ENCODE measurements at places on chromosomes 4 and X.

DNA sequence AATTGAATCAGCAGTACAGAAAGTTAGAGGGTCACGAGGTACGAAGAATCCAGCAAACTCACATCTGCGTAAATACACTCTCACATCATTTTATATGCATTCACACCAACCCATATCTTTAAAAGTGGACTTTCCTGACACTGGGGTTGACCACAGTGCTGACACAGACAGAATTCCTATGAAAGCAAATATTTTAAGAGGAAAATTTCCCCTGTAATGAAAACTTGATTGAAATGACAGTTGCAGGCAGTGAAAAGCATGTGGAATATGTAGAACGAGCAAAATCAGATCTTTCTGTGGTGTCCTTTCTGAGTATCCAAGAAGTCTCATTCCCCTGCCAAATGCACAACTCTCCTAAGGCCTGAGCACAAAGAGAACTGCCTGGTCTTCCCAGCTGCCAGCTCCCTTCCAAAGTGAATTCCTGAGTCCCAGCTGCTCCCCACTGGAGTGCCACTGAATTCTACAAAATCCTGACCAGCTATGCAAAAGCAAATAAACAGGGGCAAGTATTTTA lies 50.5 kb upstream of the FAM9C start:
- no peak for DNase-seq

- DNase-seq, result no peak
These were observed 21.4 kb upstream of the HERC6 start for GRCh38 chr4:88357262-88357661.

GRCh38 chr4:36255577-36255976 lies 11.3 kb upstream of the ARAP2 start:
- no peak for DNase-seq

- no peak for DNase-seq
These were observed 181.6 kb downstream of the LARP7 start for GRCh38 chr4:112818594-112818965.

DNA sequence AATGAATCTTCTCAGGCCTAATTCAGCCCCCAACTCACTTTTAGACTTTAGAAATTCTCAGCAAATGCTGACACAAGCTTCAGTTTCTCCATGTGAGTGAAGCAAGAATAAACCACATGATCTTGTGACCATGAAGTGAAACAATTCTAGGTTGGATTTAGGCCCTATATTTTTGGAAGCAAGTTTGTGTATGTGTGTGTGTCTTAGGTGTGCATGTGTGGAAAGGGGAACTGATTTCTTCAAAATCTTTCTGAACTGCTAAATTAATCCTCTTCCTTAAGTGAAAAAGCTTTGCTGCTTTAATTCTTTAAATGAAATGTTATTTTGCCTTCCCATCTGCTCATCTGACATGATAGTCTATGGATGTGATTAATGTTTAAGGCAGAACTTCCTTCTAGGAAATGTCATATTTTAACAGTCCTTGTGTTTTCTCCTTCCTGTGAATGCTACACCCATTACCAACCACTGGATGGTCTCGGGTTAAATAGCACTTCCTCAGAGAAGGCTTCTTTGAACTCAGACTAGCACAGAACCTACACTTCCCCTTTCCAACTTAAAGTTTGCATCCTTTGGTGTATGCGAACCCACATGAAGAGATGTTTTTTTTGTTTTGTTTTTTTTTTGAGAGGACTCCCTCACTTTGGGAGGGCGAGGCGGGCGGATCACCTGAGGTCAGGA lies 1.2 kb upstream of the TMEM144 start:
- DNase-seq, result no peak

DNA sequence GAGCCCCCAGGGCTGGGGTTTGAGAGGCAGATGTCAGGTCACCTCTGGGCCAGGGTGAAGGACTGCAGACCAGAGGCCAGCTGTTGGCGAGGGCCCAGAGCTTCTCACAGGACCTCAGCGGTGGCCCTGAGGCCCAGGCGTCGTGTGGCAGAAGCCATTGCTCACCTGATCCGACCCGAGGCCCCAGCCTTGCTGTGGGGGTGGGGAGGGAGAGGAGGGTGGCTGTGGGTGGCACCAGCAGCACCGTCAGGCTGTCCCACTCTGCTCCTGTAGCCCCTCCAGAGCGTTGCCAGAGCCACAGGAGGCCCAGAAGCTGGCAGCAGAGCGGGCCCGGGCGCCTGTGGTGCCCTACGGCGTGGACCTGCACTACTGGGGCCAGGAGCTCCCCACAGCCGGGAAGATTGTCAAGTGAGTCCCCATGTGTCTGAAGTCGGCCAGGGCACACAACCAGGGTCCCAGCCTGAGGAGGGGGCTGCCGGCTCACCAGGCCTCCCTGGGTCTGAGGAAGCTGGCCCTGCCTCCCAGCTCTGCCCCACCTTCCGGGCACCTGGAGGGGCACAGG lies 28.8 kb downstream of the UVSSA start:
- DNase-seq, result no peak

GRCh38 chr4:116724249-116724648 lies 361.1 kb downstream of the TRAM1L1 start:
- no peak for DNase-seq

DNA sequence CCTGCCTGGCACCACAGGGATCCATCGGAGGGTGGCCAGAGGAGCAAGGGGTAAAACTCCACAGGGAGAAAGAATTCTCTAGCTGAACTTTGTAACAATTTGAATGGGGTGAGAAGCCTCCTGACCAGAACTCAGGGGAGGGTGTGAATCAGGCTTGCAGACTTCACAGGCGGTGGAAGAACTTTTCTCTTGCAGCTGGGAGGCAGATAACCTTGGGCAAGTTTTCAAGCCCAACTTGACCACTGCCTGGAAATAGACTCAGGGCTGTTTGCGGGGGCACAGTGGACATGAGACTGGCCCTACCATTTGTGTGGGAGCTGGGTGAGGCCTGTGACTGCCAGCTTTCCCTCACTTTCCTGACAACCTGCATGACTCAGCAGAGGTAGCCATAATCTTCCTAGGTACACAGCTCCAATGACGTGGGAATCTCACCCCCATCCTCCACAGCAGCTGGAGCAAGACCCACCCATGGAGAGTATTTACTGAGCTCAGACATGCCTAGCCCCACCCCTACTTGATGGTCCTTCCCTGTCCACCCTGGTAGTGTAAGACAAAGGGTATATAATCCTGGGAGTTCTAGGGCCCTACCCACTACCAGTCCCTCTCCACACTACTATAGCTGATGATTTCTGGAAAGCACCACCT lies 210.0 kb upstream of the AGTR2 start:
- no peak for DNase-seq

DNA sequence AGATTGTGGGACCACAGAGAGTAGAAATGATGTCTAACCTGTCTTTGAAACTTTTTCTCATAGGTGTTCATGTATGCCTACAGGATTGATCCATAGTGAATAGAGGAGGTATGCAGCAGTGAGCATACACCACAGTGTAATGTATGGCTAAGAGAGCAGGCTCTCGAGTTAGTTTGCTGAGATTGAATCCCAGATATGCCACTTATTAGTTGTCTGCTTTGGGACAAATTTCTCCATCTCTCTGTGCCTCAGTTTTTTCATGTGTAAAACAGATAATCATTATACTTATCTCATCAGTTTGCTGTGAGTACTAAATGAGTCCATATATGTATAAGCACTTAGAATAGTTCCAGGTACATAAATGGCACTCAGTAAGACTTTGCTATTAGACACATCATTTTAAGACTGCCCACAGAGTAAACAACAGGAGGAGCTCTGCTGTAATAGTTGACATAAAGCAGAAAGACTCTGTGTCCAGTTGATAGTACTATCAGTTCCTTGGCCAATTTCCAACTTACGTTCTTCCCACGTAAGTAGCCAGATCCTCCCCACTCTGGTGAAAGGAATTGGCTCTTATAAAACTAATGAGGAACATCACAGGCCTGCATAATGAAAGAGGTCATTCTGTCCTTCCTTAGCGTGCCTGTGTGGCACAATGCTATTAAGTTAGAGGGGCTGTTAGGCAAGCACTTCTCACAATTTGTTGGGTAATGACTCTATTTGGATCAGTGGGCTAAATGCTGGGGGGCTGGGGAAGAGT lies 20.7 kb upstream of the RNF150 start:
- no peak for DNase-seq

DNA sequence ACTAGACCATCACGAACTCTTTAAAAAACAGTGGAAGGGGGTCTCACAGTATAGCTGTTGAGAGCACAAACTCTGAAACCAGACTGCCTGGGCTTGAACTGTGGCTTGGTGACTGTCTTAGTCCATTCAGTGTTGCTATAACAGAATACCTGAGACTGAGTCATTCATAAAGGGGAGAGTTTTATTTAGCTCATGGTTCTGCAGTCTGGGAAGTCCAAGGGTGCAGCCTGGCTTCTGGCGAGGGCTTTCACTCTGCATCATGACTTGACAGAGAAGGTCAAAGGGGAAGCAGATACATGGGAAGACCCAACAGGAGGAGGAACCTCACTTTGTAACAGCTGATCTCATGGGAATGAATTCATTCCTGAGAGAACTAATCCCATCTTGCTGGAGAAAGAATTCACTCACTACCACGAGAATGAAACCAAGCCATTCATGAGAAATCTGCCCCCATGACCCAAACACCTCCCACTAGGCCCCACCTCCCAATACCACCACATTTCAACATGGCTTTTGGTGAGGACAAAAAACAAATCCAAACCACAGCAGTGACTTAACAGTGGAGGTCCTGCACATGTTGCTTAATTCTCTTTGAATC lies 116.7 kb upstream of the STOX2 start:
- DNase-seq, result no peak
